ENCODE measurements at places on chromosomes 1 and 21. TPM values are rescaled to one million over a fixed set of nuclear protein-coding genes. Genes with fewer than 3 reads are reported as not detected.

GRCh38 chr21:33293811-33294216 lies 27.6 kb downstream of the IL10RB start:
- H3K36me3 ChIP-seq: no peaks in the 10 kb centered on the region

DNA sequence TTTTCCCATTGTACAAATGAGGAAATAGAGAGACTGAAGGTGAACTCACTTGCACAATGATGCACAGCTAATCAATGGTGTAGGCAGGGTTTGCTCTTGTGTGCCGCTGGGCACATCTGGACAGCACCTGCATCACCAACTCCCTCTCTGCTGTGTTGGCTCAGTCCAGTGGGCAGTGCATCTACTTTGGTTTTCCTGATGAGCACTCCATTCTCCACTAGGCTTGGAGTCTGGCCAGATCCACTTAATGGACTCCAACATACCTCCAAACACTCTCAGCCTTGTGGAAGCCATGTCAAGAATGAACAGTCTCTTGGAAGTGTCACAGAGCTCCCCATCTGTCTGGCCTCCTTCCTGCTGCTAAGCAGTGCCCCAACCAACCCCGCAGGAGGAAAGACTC lies 152.2 kb downstream of the HIVEP3 start:
- H3K4me1 ChIP-seq: no peaks in the 10 kb centered on the region
- H3K36me3 ChIP-seq: no peaks in the 10 kb centered on the region
- DNase-seq: no peak
- no peak overlapping the region for H3K27ac ChIP-seq
- no peak overlapping the region for H3K4me3 ChIP-seq
- no peaks in the 10 kb centered on the region for H3K27me3 ChIP-seq

- peak within 1 kb of the TSS; percentile 82 for H3K4me3 ChIP-seq
- H3K4me1 ChIP-seq: peaks cover 9% of the 10 kb centered on the region
- H3K27me3 ChIP-seq: no peaks in the 10 kb centered on the region
- peak; percentile 93 for DNase-seq
- H3K36me3 ChIP-seq: peaks cover 4% of the 10 kb centered on the region
Observed at GRCh38 chr1:43991476-43992231, at the start of gene CCDC24. CCDC24 (plus strand) TSS chr1:43991599; CDS start chr1:43991879, 280 bp downstream.

DNA sequence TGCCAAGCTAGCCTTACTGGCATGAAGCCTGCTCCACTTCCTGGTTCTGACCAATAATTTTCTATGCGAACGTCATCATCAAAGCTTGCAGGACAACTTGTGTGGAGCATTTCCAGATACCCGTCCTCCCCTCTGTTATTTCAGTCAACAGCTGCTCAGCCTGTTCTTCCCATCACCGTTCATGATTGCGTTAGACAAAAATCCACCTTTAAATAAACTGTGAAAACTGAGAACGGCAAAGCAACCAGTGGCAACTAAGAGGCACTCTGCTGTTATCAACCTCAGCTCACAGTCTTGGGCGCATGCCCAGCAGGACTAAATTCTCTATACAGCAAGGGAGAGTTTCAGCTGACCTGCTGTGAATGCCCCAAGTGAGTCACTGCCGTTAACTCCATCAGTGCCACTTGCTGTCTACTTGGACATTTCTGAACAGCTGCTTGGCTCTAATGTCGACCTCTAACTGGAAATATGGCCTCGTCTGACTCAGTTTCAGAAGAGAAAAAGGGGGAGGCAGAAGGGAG lies 207.4 kb upstream of the RUNX1 start:
- peak; percentile 57 for DNase-seq
- H3K27me3 ChIP-seq: no peaks in the 10 kb centered on the region
- peaks cover 14% of the 10 kb centered on the region for H3K4me1 ChIP-seq
- H3K4me3 ChIP-seq: no peak overlapping the region

GRCh38 chr1:33118274-33118673 lies 37.3 kb downstream of the AZIN2 start:
- H3K27me3 ChIP-seq: no peaks in the 10 kb centered on the region
- H3K36me3 ChIP-seq: no peaks in the 10 kb centered on the region
- H3K27ac ChIP-seq: no peak overlapping the region
- no peaks in the 10 kb centered on the region for H3K4me1 ChIP-seq

- H3K36me3 ChIP-seq: no peaks in the 10 kb centered on the region
- DNase-seq: no peak
- no peak overlapping the region for H3K27ac ChIP-seq
- no peak overlapping the region for H3K4me3 ChIP-seq
- peaks cover 6% of the 10 kb centered on the region for H3K4me1 ChIP-seq
Observed at GRCh38 chr1:157101149-157101548, 1.5 kb upstream of the ETV3L start.

DNA sequence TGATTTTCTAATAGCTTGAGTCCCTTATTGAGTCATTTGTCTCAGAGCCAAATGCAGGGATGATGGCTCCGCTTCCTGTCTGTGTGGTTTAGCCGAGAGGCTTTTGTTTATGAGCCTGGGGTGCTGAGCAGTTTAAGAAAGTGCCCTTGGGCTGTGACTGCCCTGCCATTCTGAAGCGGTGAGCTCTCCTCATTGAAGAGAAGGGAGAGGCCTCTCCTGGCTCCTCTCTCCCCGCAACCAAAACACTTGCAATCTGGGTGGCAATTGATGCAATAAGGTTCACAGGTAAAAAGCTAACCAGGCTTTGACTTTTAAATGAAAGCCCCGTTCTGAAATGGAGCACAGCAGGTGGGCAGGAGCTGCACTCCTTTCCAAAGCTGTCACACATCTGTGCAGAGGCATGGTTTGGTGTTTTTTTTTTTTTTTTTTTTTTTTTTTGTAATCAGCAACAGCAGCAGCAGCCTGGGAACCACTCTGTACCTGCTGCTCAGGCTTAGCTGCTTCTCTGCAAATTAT lies 403.7 kb downstream of the SIPA1L2 start:
- no peak overlapping the region for H3K27ac ChIP-seq
- peak; percentile 77 for DNase-seq
- H3K27me3 ChIP-seq: no peaks in the 10 kb centered on the region

GRCh38 chr21:41827951-41828883 lies 50.9 kb downstream of the PRDM15 start:
- peaks cover 10% of the 10 kb centered on the region for H3K36me3 ChIP-seq
- H3K27ac ChIP-seq: no peak overlapping the region
- H3K4me1 ChIP-seq: no peaks in the 10 kb centered on the region
- no peak overlapping the region for H3K4me3 ChIP-seq
- DNase-seq: no peak

GRCh38 chr21:24294171-24294570 lies 1313.1 kb downstream of the MRPL39 start:
- no peaks in the 10 kb centered on the region for H3K36me3 ChIP-seq
- no peak overlapping the region for H3K4me3 ChIP-seq
- DNase-seq: no peak
- no peaks in the 10 kb centered on the region for H3K4me1 ChIP-seq

DNA sequence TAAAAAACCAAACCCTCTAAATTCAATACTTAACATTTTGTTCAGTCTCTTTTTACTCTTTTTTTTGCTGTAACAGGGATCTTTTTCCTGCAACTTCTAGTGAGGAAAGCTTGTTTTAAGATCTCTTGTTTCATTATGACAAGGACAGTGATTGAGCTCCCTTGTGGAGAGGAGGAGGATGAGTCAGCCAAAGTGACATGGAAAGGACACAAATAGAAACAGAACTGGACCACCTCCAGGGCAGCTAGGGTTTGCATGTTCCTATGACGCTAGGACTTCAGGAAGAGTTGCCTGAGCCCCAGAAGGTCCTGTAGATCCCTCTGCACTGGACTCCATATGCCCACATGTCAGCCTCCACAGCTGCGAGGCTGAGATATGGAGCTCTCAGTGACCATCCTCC lies 212.6 kb upstream of the FAM78B start:
- H3K4me3 ChIP-seq: no peak overlapping the region
- H3K27me3 ChIP-seq: no peaks in the 10 kb centered on the region
- H3K27ac ChIP-seq: no peak overlapping the region
- peaks cover 12% of the 10 kb centered on the region for H3K4me1 ChIP-seq
- no peaks in the 10 kb centered on the region for H3K36me3 ChIP-seq

GRCh38 chr1:93106226-93106625 lies 27.1 kb downstream of the MTF2 start:
- no peak overlapping the region for H3K27ac ChIP-seq
- no peak overlapping the region for H3K4me3 ChIP-seq
- DNase-seq: no peak
- no peaks in the 10 kb centered on the region for H3K27me3 ChIP-seq

GRCh38 chr1:67978890-67979516 lies 71.4 kb downstream of the DIRAS3 start:
- no peaks in the 10 kb centered on the region for H3K36me3 ChIP-seq
- H3K27me3 ChIP-seq: no peaks in the 10 kb centered on the region
- DNase-seq: no peak
- H3K4me1 ChIP-seq: no peaks in the 10 kb centered on the region
- no peak overlapping the region for H3K27ac ChIP-seq

DNA sequence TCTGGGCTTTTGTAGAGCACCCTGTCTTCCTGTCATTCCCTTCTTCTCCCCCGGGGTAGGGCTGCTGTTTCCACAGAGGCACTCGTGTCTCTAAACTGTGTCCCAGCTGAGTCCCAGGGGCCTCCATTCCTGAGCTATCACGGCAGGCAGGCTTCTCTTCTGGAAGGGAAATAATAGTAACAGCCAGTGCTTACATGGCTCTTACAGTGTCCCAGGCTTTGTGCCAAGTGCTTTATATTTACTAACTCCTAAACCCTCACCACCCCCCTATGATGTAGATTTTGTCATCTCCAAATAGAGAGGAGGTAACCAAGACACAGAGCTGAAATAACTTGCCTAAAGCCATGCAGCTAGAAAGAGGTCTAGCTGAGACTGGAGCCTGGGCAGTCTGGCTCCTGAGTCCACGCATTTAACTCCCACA lies 1.4 kb upstream of the CELF3 start:
- no peaks in the 10 kb centered on the region for H3K36me3 ChIP-seq
- H3K4me1 ChIP-seq: peaks cover 4% of the 10 kb centered on the region
- no peak for DNase-seq
- H3K27ac ChIP-seq: no peak overlapping the region
- H3K4me3 ChIP-seq: no peak overlapping the region

DNA sequence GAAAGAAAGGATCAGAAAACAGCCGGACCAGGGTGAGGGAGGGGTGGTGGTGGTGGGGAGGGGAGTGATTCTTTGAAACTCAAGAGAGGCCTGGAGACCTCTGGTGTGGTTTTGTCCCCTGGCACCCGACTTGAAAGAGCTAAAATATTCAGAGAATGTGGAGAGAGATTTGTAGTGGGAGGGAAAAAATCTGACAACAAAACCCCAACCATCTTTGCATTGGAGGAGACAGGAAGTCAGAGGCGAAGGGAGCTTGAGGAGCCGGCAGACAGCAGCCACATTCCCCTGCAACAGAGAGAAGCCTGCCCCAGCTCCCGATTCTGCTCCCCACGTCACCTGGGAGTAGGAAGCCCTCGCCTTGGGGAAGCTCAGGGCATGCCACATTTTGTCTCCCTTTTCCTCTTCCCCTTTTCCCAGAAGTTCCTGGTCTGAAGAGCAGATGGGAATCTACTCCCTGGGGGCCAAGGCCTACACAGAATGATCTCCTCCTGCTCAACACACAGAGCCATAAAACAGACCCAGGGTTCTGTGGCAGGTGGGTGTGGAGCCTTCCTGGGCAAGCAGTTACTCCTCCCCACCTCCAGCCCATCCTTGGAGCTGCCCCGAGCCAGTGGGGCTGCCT lies 84.9 kb downstream of the ITPKB start:
- no peak overlapping the region for H3K4me3 ChIP-seq
- no peaks in the 10 kb centered on the region for H3K27me3 ChIP-seq
- H3K4me1 ChIP-seq: peaks cover 24% of the 10 kb centered on the region
- no peaks in the 10 kb centered on the region for H3K36me3 ChIP-seq
- DNase-seq: peak; percentile 86

DNA sequence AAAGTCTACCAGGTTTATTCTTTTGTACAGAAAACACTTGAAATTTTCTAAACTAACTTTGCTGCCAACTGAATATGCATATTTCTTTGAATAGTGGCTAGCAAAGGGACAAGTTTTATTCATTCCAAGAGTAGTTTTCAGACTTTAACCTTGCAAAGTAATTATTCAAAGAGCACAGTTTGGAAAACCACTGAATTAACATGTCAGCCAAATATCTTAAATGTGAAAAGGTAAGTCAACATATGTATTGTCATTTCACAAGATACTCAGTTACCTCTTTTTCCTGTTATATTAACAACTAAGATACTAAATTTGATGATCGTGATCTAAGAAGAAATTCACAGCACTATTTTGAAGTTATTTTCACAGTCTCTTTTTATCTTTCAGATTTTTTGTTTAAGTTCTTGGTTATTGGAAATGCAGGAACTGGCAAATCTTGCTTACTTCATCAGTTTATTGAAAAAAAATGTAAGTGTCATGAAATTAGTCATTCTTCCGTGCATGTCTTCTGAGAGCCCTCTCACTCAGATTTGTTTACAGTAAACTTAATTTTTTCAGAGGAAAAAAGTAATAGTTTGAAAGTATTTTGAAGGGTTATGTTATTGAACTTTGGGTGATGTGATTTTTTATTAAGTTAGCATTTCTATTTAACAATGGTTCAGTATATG lies 15.3 kb downstream of the RAB4A start:
- no peak for DNase-seq
- H3K27me3 ChIP-seq: no peaks in the 10 kb centered on the region
- H3K36me3 ChIP-seq: peaks cover 29% of the 10 kb centered on the region

DNA sequence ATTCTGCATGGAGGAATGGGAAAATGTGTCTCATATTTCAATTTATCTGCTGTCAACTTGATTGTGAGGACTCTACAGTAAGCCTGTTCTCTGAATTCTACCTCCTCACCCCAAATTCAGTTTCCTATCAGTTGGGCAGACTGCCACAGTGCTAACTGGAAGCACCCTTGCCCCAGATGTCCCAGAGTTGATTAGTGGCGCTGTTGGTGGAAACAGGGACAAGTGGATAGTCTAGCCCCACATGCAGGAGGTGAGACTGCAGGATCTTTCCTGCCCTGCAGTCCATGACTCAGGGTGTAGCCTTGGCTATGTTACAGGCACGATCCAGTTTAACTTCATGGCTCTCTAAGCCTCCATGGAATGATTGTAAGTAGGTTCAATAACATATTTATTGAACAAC lies 22.1 kb downstream of the ADAM30 start:
- H3K4me1 ChIP-seq: no peaks in the 10 kb centered on the region
- no peaks in the 10 kb centered on the region for H3K36me3 ChIP-seq
- no peak overlapping the region for H3K27ac ChIP-seq
- no peak for DNase-seq
- H3K4me3 ChIP-seq: no peak overlapping the region

GRCh38 chr21:34128124-34128523 lies 54.7 kb downstream of the MRPS6 start:
- no peak overlapping the region for H3K27ac ChIP-seq
- no peak overlapping the region for H3K4me3 ChIP-seq
- H3K4me1 ChIP-seq: peaks cover 13% of the 10 kb centered on the region
- DNase-seq: peak; percentile 53
- peaks cover 99% of the 10 kb centered on the region for H3K36me3 ChIP-seq

- peaks cover 3% of the 10 kb centered on the region for H3K4me1 ChIP-seq
- no peaks in the 10 kb centered on the region for H3K36me3 ChIP-seq
- H3K27ac ChIP-seq: no peak overlapping the region
- no peak for DNase-seq
Observed at GRCh38 chr21:15079269-15079668, 14.5 kb upstream of the NRIP1 start.

GRCh38 chr1:67515324-67516080 lies 85.3 kb upstream of the SERBP1 start:
- H3K36me3 ChIP-seq: no peaks in the 10 kb centered on the region
- peaks cover 8% of the 10 kb centered on the region for H3K27me3 ChIP-seq
- H3K4me1 ChIP-seq: no peaks in the 10 kb centered on the region

- H3K27me3 ChIP-seq: no peaks in the 10 kb centered on the region
- no peak overlapping the region for H3K4me3 ChIP-seq
- H3K36me3 ChIP-seq: no peaks in the 10 kb centered on the region
- H3K4me1 ChIP-seq: no peaks in the 10 kb centered on the region
- H3K27ac ChIP-seq: no peak overlapping the region
Observed at GRCh38 chr21:41217671-41218385, 49.9 kb downstream of the BACE2 start.

Gene CELA2B
- not detected for total RNA-seq

Gene ARHGEF19
- total RNA-seq: 14.8 TPM

Gene CA6
- total RNA-seq: not detected

Gene IFNAR1
- 11.7 TPM for total RNA-seq

Gene NBPF9
- total RNA-seq: 38.8 TPM

Gene FCGR3A
- not detected for total RNA-seq

Gene PCP4
- not detected for total RNA-seq

Data from endodermal cell (in vitro differentiated cells).